AG08396 (cell line): ENCODE measurements at places on chromosomes 5 and 9.

- DNase-seq: no peak
Measured at GRCh38 chr9:122090287-122090883, 2.7 kb downstream of the TTLL11 start.

GRCh38 chr5:52598968-52599367 lies 188.7 kb upstream of the ITGA1 start:
- no peak for DNase-seq

GRCh38 chr9:95207403-95207802 lies 110.1 kb downstream of the FANCC start:
- DNase-seq: no peak

DNA sequence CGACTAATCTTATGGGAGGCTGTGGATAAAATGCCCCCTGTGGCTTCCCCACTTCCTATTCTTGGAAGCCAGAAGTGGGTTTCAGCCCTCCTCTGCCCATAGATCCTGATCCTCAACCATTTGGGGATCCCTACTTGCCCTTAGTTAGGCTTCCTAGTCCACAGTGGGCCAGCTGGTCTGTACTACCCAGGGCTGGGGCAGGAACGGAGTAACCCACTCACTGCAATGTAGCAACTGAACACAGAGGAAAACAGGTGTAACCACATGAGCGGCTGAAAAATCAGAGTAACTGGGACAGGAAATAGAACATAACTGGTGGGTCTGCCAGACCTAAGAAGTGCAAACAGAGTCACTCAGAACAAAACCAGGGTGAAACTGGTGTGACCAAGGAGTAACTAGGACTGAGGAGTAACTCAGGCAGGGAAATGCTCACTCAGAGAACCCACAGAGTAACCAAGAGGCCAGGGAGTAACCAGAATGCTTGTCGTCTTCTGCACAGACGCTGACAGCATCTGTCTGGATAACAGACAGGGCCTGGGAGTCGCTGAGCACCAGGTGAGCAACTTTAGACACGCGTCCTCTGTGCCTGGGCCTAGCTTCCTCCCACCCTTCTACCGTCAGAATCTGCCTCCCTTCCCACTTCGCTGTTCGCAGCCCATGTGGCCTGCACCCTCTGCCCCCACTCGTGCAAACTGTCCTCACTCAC lies 1.0 kb downstream of the AQP3 start:
- DNase-seq: no peak

GRCh38 chr5:32771037-32771436 lies 59.9 kb downstream of the NPR3 start:
- no peak for DNase-seq

GRCh38 chr5:9698125-9698826 lies 68.1 kb upstream of the TAS2R1 start:
- DNase-seq: peak; percentile 23

- DNase-seq: no peak
Measured at GRCh38 chr9:76322810-76323209, 71.4 kb downstream of the RFK start.

- DNase-seq: no peak
Measured at GRCh38 chr9:112173489-112174221, 1.4 kb downstream of the SUSD1 start.

DNA sequence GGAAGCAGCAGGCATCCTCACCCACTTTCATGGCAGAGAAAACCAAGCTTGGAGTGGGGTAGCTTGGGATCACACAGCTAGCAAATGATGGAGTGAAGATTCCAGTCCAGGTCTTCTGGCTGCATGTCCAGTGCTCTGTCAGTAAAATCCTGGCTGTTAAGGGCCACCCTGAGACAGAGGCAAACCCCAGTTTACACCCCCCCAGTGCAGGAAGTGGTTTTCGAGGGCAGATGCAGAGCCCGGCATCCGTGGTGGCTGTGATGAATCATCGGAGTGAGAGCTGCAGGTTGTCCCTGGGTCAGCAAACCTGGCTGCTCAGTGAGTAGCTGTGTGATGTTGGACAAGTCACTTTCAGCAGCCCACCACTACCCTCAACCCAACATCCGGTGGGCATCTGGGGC lies 115.4 kb downstream of the RGS3 start:
- DNase-seq: peak; percentile 92

GRCh38 chr5:131825404-131826013 lies 28.7 kb upstream of the FNIP1 start:
- peak; percentile 7 for DNase-seq

GRCh38 chr5:44943647-44944046 lies 134.9 kb downstream of the MRPS30 start:
- no peak for DNase-seq

DNA sequence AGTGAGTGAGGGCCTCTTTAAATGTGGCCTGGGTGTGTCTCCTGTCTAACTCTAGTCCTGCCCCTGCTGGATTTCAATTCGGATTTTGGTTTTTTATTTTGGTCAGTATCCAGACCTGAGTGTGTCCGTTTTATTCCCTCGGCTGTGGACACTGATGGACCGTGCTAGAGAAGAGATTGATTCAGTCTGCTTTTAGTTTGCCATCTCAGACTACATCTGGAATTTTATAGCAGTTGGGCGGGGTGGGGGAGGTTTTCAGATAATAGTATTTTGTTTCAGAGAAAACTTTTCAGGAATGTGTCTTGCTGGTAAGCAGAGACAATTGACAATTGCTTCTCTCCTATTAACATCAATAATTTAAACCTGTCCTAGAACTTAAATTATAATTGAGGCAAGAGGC lies 308.1 kb downstream of the ARHGAP26 start:
- DNase-seq: no peak

GRCh38 chr9:92440751-92441046 lies 16.4 kb upstream of the OMD start:
- DNase-seq: no peak

- no peak for DNase-seq
Measured at GRCh38 chr5:156920042-156920860, 42.8 kb downstream of the TIMD4 start.
